D721Med (cell line): ENCODE measurements at places on chromosomes 4 and X.

DNA sequence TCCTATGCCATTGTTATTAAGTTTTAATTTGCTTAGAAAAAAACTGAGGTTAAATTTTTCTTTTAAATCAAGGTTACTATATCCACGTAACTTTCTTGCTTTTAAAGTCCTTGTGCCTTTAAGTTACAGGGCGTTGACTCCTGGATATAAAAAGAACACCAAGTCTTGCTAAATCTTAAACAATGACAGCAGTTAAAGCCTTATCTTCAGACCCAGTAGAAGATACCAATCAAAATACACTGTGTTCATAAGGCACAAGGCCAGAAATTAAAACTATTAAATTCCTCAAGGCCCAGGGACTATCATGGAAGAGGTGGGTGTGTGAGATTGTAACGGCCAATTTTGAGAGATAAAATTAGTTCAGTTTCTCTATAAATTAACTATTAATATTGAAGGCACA, 60.4 kb downstream of the PAGE2 start:
- DNase-seq = no peak

- DNase-seq = no peak
Observed at GRCh38 chr4:113955948-113956347, 23.5 kb downstream of the ARSJ start.

GRCh38 chrX:39850630-39851152, 247.1 kb downstream of the BCOR start:
- no peak for DNase-seq

- peak; percentile 20 for DNase-seq
Observed at GRCh38 chr4:72895408-72895807, 174.1 kb downstream of the COX18 start.

DNA sequence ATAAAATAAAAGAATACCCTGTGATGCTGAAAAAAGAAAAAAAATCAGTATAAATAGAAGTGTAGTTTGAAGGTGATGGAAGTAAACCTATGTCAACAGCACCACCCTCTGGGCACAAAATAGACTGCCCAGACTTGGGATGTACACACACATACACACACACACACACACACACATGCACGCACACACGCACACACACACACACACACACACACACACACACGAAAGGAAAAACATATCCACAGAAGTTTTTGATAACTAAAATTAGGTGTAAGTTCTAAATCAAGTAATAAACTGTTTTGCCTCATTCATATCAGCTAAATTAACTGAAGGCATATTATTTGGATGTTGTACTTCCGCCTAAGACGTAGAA, 40.5 kb downstream of the ANXA5 start:
- no peak for DNase-seq

DNA sequence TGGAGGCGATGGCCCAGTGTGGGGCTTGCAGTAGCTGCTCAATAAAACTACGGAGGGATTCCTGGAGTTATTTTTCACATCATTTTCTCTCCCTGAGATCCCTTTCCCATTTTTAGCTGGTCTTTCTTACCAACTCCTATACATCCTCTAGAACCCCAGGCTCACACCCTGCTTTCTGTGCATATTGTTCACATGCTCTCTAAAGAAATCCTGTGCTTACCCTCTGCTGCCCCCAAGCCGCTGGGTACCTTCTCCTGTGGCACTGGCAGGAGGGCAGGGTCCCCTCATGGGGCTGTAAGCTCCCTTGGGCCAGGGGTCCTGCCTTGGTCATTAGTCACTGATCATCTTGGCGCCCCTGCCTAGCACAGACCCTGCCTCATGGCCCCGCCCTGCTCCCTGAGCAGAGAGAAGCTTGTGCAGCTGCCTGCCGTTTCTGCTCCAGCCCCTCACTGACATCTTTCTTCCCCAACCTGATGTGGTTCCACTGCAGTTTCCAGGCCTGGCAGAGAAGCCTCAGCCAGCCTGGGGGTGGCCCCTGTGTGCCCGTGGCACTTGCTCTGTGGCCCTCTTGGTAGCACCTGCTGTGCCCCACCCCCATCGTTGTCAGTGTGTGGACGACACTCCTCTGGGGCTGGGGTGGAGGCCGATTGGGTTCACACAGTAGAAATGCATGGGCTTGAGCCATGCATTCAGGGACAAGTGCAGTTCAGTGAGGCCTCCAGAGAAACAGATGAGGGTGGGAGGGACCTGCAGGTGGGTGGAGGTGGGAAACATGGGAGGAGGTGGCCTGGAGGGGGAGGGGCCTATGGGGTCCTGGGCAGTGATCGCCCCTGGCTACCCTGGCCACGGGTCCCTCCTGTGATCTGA, 69.5 kb downstream of the WFS1 start:
- DNase-seq = no peak
